ENCODE measurements at places on chromosomes 6 and 20.

GRCh38 chr20:5626603-5627002, 123.6 kb upstream of the SHLD1 start:
- DNase-seq, result no peak

GRCh38 chr6:35183935-35184334, 29.8 kb upstream of the SCUBE3 start:
- DNase-seq, result no peak

DNA sequence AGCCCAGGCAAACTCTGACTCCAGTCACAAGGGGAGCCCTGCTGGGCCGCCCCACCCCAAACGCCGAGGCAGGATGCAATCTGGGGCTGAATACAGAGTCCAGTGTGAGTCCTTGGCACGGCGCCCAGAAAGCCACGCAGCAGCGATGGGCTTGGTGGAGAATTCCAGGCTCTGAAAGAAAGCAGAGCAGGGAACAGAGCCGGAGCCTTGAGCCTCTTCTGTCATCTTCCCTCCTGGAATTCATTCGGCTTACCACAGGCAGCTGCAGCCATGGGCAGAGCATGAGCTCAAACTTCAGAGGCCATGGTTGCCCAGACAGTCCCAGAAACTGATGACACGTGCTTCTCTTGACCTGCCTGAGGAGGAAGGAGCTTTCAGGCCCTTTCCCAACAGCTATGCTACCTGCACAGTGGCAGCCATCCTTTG, 441.1 kb upstream of the JARID2 start:
- DNase-seq, result no peak

DNA sequence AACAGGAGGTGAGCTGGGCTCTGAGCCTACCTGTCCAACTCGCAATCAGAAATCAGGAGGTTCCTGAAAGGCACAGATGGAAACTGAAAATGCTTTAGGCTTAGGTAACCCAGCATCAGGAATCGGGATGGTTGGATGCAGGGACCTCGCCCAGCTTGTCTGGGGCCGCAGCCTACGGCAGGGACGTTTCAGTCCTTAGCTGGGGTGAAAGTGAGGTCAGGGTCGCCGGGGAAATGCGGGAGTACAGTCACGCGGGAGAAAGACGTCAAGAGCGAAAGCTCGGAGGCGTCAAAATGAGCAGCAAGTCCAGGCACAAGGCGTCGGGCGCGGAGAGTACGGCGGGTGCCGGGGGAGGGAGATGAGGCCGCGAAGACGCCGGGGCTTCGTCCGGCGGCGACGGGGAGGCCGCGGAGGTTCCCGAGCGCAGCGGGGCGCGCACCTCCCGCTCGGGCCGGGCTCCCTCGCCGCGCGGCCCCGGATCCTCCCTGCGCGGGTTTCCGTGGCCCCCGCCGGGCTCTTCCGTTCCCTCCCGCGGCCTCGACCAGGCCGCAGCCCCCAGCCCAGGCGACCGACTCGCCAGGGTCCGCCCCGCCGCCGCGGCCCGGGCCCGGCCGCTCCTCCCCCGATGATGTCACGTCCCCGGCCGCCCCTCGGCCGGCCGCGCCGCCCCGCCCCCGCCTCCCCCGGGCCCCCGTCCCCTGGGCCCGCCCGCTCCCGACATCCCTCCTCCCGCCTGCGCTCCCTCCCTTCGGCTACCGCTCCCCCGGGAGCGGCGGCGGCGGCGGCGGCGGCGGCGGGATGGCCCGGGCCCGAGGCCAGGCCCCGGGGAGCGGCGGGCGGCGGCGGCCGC, at the start of gene EBF4:
EBF4 (plus strand) TSS at position 745 of the 850 bp plus-strand sequence. CDS start 866 bp downstream, outside the sequence.
- DNase-seq, result peak; percentile 20

DNA sequence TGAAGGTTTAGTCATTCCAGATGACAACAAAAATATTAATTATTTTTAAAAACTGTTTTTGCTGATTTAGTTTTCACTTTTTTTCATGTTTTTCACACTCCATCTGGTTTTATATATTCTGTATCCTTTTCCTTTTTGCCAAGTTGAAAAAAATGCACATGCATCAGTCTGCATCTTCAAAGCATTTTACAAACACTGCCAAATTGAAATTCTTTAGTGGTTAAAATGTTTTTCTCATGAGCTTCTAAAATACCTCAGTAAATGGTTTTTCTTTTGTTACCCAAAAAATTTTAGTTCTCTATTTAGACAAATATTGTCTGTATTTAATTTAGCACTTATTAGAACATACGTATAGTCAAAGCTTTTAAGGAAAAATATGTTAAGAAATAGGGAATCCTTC, 386.9 kb upstream of the HSF2 start:
- no peak for DNase-seq

GRCh38 chr6:111793711-111794111, 79.5 kb downstream of the FYN start:
- no peak for DNase-seq

DNA sequence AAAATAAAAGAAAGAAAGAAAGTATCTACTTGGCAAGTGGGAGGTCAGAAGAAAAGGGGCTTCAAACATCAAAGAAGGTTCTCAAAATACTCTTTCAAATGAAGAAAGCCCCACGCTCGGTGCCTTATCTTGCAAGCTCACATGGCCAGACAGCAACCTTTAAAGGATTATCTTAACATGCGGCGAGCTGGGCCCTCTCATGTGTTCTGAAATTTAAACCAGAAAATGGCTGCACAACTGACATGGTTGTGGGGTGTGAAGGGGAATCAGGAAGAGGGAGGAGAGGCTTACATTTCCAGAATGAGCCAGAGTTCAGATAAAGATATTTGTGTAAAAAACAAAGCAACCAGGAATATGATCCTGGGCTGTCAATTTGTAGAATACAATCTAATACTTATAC, 363.1 kb downstream of the PRKN start:
- no peak for DNase-seq

DNA sequence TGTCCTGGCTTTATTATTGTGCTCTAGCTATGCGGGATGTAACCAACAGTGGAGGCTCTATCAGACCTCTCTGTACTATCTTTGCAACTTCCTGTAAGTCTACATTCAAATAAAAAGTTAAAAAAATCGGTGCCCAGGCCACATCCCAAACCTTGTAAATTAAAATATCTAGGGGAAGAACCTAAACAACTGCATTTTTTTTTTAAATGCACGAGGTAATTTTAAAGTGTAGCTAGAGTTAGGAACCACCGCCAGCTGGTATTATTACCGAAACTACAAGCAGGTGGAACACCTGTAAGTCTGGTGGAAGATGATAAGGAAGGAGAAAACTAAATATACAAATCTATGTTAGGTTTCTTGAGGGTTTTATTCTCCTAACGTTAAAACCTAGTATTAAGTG, 34.5 kb upstream of the ID4 start:
- DNase-seq, result no peak

DNA sequence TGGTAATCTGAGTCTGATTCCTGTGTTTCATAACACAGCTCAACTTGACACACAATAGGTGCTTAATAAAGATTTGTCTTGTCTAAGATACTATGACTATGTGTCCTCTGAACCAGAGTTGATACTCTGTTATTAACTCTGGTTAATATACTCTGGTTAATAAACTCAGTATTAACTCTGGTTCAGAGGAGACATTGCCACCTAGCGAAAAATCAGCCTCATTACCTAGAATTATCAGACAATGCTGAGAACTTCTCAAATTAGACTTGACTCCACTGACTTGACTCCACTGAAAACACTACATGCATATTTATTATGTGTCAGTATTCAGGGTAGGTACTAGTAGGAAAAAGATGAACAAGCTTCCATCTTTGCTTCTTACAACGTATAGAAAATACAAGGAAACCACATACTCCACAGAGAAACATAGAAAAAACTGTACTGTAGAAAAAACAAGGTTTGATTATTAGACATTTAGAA, 73.9 kb downstream of the AHI1 start:
- DNase-seq, result peak; percentile 41

GRCh38 chr6:113433335-113433991, 423.7 kb upstream of the MARCKS start:
- peak; percentile 61 for DNase-seq

DNA sequence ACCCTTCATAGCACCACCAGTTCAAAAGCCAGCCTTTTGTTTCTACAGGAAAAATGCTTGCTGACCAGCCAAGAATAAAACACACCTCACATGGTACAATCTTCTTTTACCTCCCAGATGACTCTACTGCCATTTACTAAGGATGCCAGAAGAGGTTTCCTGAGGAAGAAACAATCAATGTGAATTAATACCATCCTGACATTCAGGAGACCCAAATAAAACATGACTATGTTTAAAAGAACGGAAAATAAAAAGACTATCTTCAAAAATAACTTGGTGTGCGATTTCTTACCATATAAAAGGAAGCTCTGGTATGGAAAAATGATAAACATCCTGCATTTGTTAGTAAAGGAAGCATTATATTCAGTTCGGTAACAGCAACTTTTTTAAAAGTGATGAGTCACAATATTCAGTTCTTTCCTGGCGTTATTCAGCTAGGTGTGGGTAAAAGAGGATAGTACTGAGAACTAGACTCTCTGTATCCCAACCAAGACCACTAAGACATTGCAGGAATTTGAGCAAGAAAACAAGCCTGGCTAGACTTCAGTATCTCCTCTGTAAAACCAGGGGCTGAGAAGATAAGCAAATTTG, 16.3 kb downstream of the COL21A1 start:
- no peak for DNase-seq

DNA sequence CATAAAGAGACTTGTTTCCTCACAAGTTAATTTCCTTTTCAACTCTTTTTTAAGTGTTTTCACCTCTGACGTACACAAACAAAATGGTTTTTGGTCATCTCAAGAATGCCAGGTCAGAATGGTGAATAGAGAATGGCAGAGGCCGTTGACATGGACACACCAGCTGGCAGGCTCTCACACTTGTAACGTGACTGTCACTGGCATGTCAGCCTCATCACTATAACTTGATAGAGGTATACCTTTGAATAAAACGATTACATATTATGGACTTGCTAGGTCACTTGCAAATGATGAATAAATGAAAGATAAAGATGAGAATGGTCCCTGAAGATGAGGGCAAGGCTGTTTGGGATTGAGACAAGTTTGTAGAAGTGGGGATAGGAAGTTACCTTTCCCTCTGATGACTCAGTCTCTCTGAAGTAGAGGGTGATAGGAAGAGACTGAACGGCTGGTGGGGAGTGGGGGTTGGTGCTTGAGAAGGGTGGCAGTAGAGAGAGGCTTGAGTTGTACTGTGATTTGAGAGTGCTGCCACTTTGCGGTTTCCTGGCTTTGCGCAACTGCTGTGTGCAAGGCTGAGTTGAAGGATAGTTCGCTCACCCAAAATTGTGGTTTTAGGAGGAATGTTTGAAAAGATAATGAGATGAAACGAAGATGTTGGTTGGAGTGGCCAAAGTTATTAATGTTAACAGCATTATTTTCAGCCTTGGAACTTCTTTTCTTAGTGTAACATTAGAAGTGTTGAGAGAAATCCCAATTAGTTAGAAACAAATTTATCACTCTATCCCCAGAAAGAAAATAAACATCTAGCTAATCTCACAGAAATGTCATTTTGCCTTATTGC, 30.3 kb downstream of the TBPL1 start:
- DNase-seq, result peak; percentile 73

DNA sequence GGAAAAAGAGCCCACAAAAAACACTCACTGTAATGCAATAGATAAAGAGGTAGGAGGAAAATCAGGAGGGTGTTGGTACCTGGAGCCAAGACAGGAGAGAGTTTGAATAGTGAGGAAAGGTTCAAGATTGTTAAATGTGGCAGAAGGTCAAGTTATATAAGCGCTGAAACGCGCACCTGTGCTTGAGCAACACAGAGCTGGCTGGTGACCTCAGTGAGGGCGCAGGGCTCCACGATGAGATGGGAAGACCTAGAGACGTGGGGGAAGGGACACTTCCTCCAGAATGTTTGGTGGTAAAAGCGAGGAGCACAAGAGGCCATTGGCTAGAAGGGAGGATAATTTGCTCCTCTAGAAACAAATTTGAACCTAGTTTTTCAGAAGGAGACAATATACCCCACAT, 4.2 kb upstream of the PPP1R14C start:
- no peak for DNase-seq

DNA sequence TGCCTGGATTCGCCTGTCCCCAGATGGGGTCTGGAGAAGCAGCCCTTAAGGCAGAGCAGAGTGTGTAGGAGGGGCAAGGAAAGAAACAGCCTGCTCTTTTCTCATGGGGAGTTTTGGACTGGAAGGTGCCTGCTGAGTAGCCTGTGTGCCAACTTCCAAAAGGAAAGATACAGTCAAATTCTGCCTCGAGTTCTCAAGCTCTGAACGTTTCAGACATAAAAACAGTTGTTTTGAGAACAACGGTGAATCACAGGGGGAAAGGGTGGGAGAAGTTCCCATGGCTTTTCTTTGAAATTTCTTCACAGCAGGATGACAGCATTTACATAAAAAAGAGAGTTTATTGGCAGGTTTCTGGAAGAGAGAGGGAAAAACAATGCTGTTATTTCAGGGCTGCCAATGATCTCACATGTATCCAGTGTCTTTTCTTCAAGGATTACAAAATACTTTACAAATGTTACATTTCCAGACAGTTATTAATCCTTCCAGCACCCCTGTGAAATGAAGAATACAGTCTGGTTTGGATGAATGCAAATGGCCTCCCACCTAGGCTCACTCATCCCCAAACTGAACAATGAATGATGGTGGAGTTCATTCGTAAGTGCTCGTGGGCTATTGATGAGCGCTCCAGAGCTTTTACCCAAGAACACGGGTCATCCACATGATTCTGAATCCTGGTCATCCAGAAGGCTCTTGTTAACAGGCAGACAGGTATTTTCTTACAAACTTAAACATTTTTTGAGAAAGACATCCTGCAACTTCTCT, 33.8 kb upstream of the ECI2 start:
- no peak for DNase-seq

GRCh38 chr20:57675773-57676172, 34.0 kb downstream of the PMEPA1 start:
- DNase-seq, result no peak

DNA sequence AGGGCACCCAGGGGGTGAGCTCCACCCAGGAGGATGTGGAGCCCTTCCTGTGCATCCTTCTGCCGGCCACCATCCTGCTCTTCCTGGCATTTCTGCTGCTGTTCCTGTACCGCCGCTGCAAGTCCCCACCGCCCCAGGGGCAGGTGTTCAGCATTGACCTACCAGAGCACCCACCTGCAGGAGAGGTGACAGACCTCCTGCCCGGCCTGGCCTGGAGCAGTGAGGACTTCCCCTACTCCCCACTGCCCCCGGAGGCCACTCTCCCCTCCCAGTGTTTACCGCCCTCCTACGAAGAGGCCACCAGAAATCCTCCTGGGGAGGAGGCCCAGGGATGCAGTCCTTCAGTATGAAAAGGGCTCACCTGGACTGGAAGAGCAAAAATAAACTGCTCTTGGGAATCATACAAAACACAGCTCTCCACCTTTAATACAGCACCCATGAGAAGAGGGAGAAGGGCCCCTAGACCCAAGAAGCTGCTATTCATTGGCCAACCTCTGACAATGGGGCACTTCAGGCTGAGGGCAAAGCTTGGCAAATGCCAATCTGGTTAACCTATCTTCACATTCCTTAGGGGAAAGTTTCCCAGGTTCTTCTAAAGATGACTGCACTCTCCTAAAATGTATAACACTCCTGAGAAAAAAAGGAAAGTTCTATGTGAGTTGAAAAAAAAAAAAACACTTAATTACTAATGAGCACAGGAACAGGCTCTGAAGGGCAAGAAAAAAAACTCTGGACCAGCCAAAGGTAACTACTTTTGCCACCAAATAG, 5.0 kb downstream of the SMIM28 start:
- no peak for DNase-seq

- peak; percentile 86 for DNase-seq
Measured at GRCh38 chr20:38057351-38057972, 23.9 kb downstream of the RPRD1B start.
